ENCODE measurements at places on chromosomes 4 and X.

- DNase-seq, result no peak
Observed at GRCh38 chr4:36260731-36261130, 16.4 kb upstream of the ARAP2 start.

- no peak for DNase-seq
Observed at GRCh38 chr4:121330180-121330665, 50.6 kb downstream of the QRFPR start.

GRCh38 chrX:16185725-16186136, 18.4 kb downstream of the MAGEB17 start:
- DNase-seq, result peak; percentile 9

DNA sequence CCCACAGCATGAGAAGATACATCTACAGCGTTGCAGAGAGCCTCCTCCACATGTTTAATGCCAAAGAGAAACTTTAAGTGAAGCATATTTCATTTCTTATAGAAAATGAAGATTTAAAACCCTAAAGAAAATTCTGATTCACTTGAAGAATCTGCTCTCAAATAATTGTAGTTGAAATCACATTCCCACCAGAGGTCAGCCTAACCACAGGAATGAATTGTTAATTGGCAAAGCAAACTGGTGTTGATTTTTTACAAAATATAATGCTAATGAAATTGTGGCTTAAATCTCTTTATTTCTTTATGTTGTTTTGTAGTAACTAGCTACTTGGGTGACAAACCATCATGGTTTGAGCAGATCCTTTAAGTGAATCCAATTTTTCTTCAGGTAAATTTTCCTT, 31.1 kb upstream of the WDR17 start:
- DNase-seq, result no peak

DNA sequence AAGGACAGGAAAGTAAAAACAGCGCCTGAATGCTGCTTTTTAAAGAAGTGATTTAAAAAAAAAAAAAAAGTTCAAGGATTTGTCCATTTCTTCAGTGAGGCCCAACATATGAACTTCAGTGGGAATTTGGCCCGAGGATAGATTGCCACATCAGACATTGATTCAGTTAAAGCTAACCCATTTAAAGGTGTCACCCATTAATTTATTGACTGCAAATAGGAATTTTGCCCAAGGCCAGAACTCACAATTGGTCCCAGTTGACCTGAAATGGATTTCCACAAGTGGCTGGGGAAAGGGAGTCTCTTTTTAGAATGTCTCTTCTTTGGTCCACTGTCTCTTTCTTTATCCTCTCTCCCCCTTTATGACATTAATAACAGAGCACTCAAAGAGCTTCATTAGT, 86.5 kb upstream of the RPL34 start:
- DNase-seq, result no peak

GRCh38 chr4:74628852-74629620, 165.3 kb downstream of the BTC start:
- DNase-seq, result no peak

GRCh38 chr4:140523370-140523856, 555 bp upstream of the ELMOD2 start:
- DNase-seq, result no peak

DNA sequence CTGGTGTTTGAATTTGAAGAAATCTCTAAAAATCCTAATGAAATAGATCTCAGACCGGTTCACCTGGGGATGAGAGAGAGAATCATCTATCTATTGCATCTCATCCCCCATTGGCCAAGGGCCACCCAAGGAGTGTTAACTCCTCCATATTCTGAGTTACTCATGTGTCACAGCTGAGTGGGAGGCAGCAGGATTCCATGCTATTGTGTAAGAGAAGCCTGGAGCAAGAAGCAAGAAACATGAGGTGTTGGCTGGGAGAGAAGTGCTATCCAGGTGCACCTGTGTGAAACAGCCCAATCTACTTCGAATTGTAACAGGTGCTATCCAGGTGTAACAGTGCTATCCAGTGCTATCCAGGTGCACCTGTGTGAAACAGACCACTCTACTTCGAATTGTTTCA, 150.3 kb upstream of the MAOA start:
- no peak for DNase-seq

DNA sequence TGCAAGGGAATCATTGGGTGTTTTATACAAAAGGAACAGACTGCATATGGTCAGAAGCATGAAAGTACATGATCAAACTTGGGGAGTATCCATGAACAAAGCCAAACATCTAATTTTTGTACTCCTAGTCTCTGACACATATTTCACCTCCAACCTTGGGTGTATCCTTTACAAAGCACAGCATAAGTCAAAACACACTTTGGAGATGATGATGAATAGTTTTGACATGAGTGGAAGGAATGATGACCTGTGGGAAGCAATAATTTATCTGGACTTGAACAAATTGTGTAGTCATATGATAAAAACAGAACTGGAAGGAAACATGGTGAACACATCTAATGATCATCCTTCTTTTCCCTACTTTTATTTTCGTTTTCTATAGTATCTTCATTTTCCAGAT, 108.7 kb upstream of the PLS3 start:
- DNase-seq, result no peak

GRCh38 chr4:156634612-156635011, 337.0 kb downstream of the PDGFC start:
- DNase-seq, result no peak

DNA sequence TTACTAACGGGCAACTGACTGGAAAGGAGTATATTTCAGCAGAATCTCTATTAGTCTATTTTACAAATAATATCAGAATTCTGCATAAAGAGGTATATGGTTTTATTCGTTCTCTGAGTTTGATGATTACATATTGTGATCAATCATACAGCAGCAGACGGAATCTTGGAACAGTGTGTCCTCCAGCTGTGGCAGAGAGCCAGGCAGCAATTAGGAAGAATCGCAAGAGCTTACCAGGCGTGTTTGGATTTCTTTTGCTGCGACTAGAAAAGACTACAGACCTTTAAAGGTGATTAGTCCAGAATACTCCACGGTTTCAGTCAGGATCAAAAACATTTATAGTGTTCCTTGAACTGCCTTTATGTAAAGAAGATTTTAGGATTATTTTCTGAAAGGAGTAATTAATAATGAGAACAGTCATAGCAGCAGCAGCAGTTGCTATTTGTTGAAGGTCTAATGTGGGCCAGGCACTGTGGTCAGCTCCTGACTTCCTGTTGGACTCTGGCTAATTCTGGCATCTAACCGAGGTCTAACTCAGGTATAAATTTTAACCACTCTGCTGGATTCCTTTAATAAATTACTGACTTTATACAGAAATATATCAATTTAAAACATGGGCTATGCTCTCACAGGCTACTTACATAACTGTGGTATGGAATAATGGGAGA, 225.3 kb upstream of the CXorf66 start:
- no peak for DNase-seq

DNA sequence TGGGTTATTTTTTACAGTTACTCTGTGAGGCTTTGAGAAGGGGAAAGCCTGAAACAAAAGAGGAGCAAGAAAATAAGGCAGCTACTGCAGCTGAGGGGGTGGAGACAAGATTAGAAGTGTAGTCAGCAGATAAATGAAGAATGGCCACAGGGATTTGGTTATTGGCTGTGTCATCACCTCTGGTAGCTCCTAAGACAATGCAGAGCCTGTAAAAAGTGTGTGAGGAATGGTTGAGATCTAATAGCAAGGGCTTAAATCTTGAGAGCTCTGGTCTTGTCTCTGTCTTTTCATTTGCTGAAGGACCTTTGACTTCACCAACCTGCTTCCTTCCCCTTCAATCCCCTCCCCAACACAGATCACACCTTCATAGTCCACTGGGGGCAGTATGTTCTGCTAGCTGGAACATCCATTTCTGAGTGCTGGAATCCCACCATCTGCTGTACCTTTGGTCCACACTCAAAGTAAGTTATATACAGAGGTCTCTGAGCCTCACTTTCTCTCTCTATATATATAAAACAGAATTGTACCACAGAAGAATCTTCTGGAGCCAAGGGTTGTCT, 213.7 kb upstream of the ZIC3 start:
- no peak for DNase-seq

Measured in H54 (cell line).